HepG2 (cell line): ENCODE measurements at places on chromosomes 11 and 22. TPM values are rescaled to one million over a fixed set of nuclear protein-coding genes. Genes with fewer than 3 reads are reported as not detected.
A peak's percentile ranks its signal among the peaks of the same experiment; 100 is the strongest.

DNA sequence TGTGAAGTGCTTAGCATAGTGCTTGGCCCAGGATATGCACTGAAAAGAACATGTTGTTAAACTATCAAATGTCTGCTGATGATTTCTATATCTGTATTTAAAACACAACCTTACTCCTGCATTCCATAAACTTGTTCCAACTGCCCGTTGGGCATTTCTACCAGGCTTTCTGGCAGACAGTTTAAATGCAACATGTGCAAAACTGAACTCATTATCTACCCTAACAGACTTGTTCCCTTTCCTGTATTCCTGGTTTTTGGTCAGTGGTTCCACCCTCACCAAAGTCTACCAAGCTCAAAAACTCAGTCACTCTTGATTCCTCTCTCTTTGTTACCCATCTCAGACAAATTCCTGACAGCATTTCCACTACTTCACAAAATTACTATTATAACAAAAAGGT is 6.5 kb upstream of the RAB38 start:
- no peak overlapping the region for H3K4me3 ChIP-seq
- H3K36me3 ChIP-seq, result no peaks in the 10 kb centered on the region
- no peaks in the 10 kb centered on the region for H3K4me1 ChIP-seq
- no peak for DNase-seq

GRCh38 chr11:64364435-64364834 is 5.5 kb downstream of the RPS6KA4 start:
- peaks cover 7% of the 10 kb centered on the region for H3K4me1 ChIP-seq
- H3K27ac ChIP-seq, result no peak overlapping the region
- DNase-seq, result no peak
- H3K4me3 ChIP-seq, result no peak overlapping the region
- H3K36me3 ChIP-seq, result peaks cover 7% of the 10 kb centered on the region

The DEUP1 gene
- not detected in 2 replicates for total RNA-seq

DNA sequence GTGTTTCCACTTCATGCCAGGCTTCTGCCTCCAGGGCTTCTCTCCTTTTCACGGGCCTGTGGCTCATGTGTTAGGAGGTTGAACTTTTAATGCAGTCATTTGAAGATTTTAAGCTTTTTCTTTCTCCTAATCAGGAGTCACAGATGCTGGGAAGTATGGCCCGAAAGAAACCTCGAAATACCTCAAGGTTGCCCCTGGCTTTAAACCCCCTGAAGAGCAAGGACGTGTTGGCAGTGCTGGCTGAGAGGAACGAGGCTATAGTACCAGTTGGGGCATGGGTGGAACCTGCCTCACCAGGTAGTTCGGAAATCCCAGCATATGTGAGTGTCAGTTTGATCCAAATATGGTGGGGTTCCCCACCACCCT is 571 bp downstream of the CCDC15 start:
- H3K4me1 ChIP-seq, result peaks cover 25% of the 10 kb centered on the region
- peak overlapping the region; percentile 83 for H3K4me3 ChIP-seq
- H3K27ac ChIP-seq, result peak overlapping the region; percentile 55
- no peaks in the 10 kb centered on the region for H3K36me3 ChIP-seq
- no peaks in the 10 kb centered on the region; the same call in 1 of the 2 replicates for H3K27me3 ChIP-seq
- no peak for DNase-seq

- H3K4me3 ChIP-seq, result no peak overlapping the region
- no peaks in the 10 kb centered on the region for H3K36me3 ChIP-seq
- H3K4me1 ChIP-seq, result no peaks in the 10 kb centered on the region
- no peak overlapping the region for H3K27ac ChIP-seq
- no peak for DNase-seq
Observed at GRCh38 chr22:43744700-43745410, 67.2 kb downstream of the EFCAB6 start.

GRCh38 chr11:17021511-17021910 is 7.3 kb upstream of the PLEKHA7 start:
- peaks cover 18% of the 10 kb centered on the region for H3K4me1 ChIP-seq
- no peak overlapping the region for H3K27ac ChIP-seq
- H3K36me3 ChIP-seq, result 0 out of 3 replicates have a peak, but pooled peaks cover 5% of the 10 kb centered on the region
- no peak overlapping the region for H3K4me3 ChIP-seq

GRCh38 chr11:21602699-21603098 is 590.2 kb upstream of the ANO5 start:
- no peak overlapping the region for H3K4me3 ChIP-seq
- no peak for DNase-seq
- no peak overlapping the region for H3K27ac ChIP-seq
- no peaks in the 10 kb centered on the region for H3K36me3 ChIP-seq
- H3K27me3 ChIP-seq, result no peaks in the 10 kb centered on the region
- H3K4me1 ChIP-seq, result no peaks in the 10 kb centered on the region

- peak overlapping the region; percentile 73; the same call in 1 of the 2 replicates for H3K4me3 ChIP-seq
- H3K27ac ChIP-seq, result no peak overlapping the region
- H3K27me3 ChIP-seq, result peaks cover 17% of the 10 kb centered on the region
Observed at GRCh38 chr11:119726585-119727522, 2.1 kb downstream of the NECTIN1 start.

The INS gene
- total RNA-seq, result not detected in 2 replicates

The TMPRSS4 gene
- not detected in 2 replicates for total RNA-seq

The ANGPTL5 gene
- total RNA-seq, result not detected in 2 replicates

The OR10A2 gene
- not detected in 2 replicates for total RNA-seq

GRCh38 chr11:108084811-108085210 is 36.6 kb upstream of the ACAT1 start:
- no peaks in the 10 kb centered on the region for H3K4me1 ChIP-seq
- no peaks in the 10 kb centered on the region for H3K27me3 ChIP-seq
- H3K27ac ChIP-seq, result no peak overlapping the region
- H3K4me3 ChIP-seq, result no peak overlapping the region
- DNase-seq, result no peak

DNA sequence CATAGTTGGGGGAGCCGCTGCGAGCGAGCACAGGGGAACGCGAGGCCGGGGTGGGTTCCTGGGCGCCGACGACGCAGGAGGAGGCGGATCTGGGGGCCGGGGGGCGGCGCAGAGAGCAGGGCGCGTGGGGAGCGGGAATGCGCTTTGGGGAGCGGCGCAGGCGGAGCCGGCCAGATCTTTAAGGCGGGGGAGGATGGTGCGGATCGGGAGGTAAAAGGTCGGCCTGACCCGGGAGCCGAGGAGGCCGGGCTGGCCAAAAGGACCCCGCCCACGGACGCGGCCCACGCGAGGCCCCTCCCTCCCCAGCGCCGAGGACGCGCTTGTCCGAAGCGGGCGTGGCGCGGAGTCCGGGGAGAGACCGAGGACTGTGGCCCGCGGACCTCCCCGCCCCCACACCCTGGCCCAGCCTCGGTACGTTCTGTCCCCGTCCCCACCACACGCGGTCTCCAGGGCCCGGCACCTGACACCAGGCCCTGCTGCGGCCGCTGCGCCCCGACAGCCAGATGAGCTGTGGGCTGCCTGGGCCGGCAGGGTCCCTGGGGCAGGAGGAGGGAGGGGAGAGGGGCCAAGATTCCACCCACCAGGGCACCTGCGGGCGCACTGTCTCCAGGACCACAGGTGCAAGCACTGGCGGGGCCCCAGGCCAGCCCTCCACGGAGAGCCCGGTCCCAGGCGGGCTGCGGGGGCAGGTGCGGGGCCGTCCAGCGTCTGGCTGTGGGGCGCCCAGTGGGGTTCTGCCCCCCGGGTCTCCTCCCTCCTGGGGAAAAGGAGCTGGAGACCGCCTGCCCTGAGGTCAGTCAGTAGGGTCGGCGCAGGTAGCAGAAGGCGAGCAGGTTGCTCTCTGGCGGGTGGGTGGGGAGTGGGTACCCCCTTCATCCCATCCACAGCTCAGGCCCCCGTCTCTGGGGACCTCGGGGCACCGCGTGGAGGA is 10.9 kb downstream of the PIM3 start:
- no peaks in the 10 kb centered on the region for H3K36me3 ChIP-seq
- H3K4me1 ChIP-seq, result peaks cover 69% of the 10 kb centered on the region

The KCNK7 gene
- not detected in 2 replicates for total RNA-seq

DNA sequence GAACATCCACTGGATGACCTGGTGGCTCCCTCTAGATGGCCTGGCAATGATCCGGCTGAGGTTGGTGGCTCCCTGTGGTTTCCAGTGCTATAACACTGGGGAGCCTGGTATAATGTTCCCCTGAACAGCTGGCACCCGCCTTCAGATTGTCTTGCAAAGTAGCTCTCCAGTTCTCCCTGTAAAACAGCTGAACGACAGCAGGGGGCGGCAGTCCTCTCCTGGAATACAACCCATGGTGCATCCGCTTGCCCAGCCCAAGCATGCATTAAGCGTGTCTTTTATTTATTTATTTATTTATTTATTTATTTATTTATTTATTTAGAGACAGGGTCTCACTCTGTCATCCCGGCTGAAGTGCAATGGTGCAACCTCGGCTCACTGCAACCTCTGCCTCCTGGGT is 258.9 kb downstream of the BUD13 start:
- H3K36me3 ChIP-seq, result no peaks in the 10 kb centered on the region
- H3K27ac ChIP-seq, result no peak overlapping the region
- H3K27me3 ChIP-seq, result no peaks in the 10 kb centered on the region; the same call in 1 of the 2 replicates

DNA sequence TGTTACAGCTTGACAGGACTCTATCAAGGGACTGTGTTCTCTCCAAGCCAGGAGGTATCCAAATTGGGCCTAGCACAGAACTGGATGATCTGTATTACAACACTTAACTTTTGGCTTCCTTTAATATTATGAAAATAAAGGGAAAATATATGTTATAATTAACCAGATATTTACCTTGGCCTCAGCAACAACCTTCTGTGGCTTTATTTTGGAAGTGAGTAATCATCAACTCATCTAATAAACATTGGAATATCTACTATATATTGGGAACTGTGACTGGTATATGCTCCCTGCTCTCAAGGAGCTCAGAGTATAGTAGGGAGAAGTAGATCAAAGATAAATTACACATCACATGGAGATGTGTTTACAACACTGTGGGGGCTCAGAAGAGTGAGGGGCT is 352.2 kb downstream of the METTL15 start:
- no peak for DNase-seq
- H3K27ac ChIP-seq, result no peak overlapping the region
- H3K27me3 ChIP-seq, result no peaks in the 10 kb centered on the region

DNA sequence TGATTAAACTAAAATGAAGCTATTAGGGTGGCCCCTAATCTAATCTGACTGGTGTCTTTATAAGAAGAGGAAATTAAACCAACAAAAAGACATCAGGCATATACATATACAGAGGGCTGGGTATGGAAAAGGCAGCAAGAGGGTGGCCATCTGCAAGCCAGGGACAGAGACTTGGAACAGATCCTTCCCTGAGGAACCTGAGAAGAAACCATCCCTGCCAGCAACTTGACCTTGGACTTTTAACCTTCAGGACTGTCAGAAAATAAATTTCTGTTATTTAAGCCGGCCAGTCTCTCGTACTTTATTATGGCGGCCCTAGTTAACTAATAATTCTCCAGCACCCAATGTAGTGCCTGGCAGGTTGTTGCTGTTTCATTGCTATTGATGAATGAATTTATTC is 361.5 kb upstream of the PDGFD start:
- H3K4me1 ChIP-seq, result no peaks in the 10 kb centered on the region
- no peaks in the 10 kb centered on the region for H3K36me3 ChIP-seq
- no peak overlapping the region for H3K4me3 ChIP-seq
- DNase-seq, result no peak
- H3K27ac ChIP-seq, result no peak overlapping the region

DNA sequence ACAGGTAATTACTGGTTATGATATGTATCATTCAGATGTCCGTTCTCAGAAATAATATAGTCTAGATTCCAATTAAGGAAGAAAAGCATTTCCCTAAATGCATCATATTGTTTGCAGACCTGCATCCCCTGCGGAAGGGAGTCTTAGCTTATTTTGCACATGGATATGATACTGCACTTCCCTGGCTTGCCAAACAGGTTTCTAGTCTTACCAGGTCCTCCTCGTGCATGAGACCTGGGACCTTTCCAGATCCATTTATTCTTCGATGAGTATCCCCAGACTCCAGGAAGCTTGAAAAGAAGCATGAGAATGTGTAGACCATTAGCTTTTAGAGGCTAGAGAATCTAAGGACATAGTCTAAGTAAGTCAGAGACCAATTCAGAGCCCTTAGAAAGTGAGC is 30.6 kb downstream of the CYB5R2 start:
- H3K4me3 ChIP-seq, result no peak overlapping the region
- H3K27me3 ChIP-seq, result no peaks in the 10 kb centered on the region

The MAPK1 gene
- 107 and 154 TPM in 2 replicates for total RNA-seq

GRCh38 chr11:22711880-22712279 is 45.5 kb downstream of the GAS2 start:
- H3K27me3 ChIP-seq, result no peaks in the 10 kb centered on the region
- no peak overlapping the region for H3K27ac ChIP-seq
- peaks cover 11% of the 10 kb centered on the region for H3K4me1 ChIP-seq
- no peak for DNase-seq

GRCh38 chr11:3126901-3127691 is 38.0 kb downstream of the OSBPL5 start:
- no peak overlapping the region for H3K4me3 ChIP-seq

DNA sequence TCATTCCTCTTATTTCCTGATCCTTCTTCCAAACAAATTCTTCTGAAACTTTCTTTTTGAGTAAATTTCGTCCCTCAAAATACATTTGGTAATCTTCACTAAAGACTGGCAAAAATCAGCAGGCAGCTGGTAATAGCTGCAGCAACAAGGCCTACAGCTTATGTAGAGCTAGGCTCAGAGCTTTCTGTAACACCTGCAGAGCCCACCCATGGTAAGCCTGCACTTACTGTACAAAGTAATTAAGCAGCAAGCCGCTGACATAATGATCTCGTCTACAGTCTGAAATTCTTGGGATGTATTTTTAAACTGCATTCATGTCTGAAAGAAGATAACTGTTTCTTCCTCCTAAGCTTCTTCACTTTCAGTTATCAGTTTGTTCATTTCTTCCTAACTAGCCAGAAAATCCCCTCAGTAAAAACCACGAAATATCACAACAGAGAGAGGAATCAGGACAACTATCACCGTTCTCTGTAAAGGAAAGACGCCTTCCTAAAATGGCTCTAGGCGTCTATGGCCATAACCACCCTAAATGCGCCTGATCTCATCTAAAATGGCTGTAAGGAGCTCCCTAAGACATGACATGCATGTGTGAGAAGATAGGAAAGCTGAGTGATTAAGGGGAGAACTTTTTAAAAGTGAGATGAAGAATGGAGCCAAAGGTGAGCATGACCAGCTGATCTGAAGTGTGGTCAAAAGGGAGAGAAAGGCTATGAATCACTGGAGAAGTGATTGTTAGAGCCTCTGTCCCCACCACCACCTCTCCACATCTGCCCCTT is 56.2 kb downstream of the DENND5A start:
- no peak for DNase-seq
- H3K27ac ChIP-seq, result no peak overlapping the region
- H3K4me3 ChIP-seq, result no peak overlapping the region
- peaks cover 24% of the 10 kb centered on the region; the same call in 2 of the 3 replicates for H3K36me3 ChIP-seq

GRCh38 chr11:74615311-74615710 is 22.9 kb downstream of the POLD3 start:
- H3K27me3 ChIP-seq, result no peaks in the 10 kb centered on the region; the same call in 1 of the 2 replicates
- peaks cover 1% of the 10 kb centered on the region for H3K36me3 ChIP-seq
- no peak for DNase-seq
- H3K4me3 ChIP-seq, result no peak overlapping the region

DNA sequence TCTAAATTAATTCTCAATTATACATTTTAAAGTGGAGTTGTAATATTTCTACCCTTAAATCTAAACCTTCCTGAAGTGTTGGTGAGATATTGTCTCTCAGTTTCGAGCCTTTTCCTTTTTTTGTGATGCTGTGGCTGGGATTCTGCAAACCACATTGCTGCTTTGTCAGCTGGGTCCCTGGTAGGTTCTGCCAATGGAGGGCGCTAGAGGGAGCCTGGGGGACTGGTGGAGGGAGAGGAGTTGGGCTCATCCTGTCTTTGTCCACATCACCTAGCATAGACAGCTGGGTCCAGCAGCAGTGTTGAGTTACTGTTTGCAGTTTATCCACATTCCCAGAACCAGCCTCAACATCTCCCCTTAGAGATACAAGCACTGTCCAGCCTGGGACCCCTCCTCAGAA is 41.0 kb downstream of the TRAF6 start:
- H3K36me3 ChIP-seq, result no peaks in the 10 kb centered on the region
- no peak overlapping the region for H3K4me3 ChIP-seq
- DNase-seq, result no peak
